ENCODE measurements at places on chromosomes 1 and 21.

GRCh38 chr1:51325878-51326755 is 4.2 kb downstream of the TTC39A start:
- no peaks in the 10 kb centered on the region for H3K36me3 ChIP-seq
- DNase-seq, result no peak
- no peak overlapping the region for H3K27ac ChIP-seq
- H3K4me1 ChIP-seq, result no peaks in the 10 kb centered on the region
- no peak overlapping the region for H3K4me3 ChIP-seq
- peaks cover 25% of the 10 kb centered on the region for H3K27me3 ChIP-seq

DNA sequence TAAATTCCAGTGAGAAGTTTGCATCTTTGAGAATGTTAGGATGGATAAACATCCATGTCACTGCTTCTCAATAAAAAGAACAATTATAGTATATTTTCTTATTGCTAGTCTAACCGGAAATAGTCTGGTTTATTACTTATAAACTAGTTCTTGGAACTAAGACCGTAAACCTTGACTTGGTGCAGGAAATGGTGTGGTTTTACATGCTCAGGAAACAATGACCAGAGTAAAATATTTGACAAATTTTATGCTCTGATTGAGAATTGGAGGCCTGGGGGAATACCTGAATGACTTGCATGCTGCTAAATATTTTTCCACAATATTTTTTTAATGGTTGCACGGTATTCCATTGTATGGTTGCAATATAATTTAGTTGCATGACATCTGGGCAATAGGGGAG is 76.3 kb downstream of the XCL2 start:
- H3K27me3 ChIP-seq, result no peaks in the 10 kb centered on the region
- H3K36me3 ChIP-seq, result no peaks in the 10 kb centered on the region
- H3K4me1 ChIP-seq, result peaks cover 20% of the 10 kb centered on the region
- no peak overlapping the region for H3K4me3 ChIP-seq
- no peak overlapping the region for H3K27ac ChIP-seq

- no peak within 1 kb of the TSS for H3K27ac ChIP-seq
- H3K36me3 ChIP-seq, result no peaks in the 10 kb centered on the region
These were observed at the start of gene PADI2 for GRCh38 chr1:17119076-17119772. TSS of gene PADI2 (minus strand) at chr1:17119451. CDS start at chr1:17119371, 80 bp downstream.

GRCh38 chr1:215970406-215970805 is 403.3 kb downstream of the KCTD3 start:
- H3K4me1 ChIP-seq, result no peaks in the 10 kb centered on the region

Measured in tibial nerve (tissue), 4 donors.